ENCODE measurements at places on chromosomes 7 and 10. TPM values are rescaled to one million over a fixed set of nuclear protein-coding genes. Genes with fewer than 3 reads are reported as not detected.

ZNF479 gene
- not detected for polyA plus RNA-seq

DNA sequence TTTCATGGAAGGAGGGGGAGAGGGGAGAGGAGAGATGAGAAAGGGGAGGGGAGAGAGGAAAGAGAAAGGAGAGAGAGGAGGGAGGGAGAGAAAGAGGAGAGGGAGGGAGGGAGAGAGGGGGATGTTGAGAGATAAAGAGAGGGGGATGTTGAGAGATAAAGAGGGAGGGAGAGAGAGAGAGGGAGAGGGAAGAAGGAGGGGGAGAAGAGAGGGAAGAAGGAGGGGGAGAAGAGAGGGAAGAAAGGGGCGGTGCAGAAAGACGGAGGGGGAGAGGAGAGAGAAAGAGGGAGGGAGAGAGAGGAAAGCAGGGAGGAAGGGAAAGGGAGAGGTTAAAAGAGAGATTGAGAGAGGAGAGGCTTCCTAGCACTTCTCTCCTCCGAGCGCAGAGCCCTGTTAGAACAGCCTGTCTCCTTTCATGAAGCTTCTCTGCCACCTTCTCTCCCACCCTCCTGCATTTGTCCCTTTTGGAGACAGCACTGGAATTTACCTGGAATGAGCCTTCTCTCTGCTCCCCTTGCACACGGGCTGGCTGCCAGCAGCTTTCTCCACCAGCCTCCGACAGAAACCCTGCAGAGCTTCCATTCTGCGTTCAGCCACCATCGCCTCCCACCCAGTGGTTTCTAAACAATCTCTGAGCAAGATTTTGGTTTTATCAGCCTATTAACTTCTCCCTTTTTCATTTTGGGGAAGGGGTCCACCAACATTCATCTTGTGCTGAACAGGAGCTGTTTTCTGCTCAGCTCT, 74.0 kb upstream of the CARD11 start:
- no peak for DNase-seq

GRCh38 chr7:11847336-11847735, 15.3 kb upstream of the THSD7A start:
- no peak for DNase-seq

DNA sequence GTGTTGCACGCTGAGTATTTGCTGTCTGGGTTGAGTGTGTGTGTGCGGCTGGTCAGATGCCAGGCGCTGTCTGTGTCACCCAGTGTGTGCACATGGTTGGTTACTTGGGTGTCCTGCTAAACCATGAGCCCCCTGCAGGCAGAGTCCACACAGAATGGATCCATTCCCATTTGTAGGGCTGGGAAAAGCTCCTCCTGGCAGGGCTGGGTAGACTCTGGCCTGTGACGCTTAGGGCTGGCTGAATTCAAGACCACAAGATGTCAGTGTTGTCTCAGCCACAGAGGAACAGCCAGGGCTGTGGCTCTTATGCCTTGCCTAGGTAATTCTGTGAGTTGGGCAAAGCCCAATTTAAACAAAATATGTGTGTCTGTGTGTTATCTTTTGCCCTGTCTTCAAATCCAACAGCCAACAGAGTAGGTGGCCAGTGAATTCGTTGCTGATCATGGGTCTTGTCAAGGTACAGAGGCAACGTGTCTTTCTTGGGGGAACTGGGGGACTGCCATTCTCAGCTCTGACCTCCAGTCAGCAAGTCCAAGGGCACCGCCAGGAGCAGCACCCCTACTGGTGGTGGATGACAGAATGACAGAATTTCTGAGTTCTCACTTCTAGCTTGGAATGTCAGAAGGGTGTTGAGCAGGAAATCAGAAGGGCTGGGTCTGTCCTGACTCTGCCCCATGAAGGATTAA, 285.1 kb downstream of the CCSER2 start:
- DNase-seq, result no peak

GRCh38 chr10:57706016-57706415, 561.7 kb downstream of the IPMK start:
- DNase-seq, result no peak
